ENCODE measurements at places on chromosomes 4 and X.

- no peak for DNase-seq
Measured at GRCh38 chrX:110667706-110668105, 127.9 kb downstream of the CHRDL1 start.

DNA sequence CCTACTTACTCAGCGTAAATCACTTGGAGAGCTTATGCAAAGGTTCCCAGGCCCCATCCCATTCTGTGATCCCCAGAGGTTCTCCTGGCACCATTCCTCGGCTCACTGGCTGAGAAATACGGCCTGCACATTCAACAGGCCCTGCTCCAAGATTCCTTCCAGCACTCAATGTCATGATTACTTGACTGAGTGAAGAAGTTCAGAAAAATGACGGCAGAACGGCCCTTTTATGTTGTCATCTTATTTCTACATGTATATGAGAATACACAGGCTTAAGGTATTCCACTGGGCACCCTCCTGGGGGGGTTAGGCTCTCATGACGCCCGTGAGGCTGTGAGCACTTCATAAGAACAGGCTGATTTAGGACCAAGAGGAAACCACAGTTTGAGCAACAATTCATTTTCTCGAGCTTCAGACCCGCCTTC lies 190.6 kb downstream of the NSUN7 start:
- no peak for DNase-seq

GRCh38 chr4:99507762-99508161 lies 3.1 kb upstream of the C4orf17 start:
- no peak for DNase-seq

DNA sequence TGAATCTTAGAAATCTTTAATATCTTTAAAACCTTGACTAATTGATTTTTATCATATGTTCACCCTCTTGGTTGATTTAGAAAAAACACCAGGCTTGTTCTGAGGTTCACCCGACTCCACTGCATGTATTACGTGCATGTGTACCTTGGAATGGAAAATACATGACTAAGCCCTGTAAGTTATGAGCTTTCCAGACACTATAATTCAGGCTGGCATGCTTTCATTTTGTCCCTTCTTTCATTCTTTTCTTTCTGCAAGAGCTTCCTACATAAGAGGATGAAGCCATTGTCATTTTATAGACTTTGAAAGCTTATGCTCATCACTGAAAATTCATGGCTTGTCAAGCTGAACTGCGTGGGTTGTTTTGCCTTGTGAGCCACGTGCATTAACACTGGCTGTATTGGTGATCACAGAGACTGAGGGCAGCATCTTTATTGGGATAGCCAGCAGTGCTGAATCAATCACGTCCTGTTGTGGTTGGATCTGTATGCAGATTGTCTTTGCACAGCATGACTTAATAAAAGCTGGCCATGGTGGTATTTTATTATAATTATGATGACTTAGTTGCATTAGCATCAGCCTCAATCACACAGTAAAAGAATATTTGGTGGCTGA lies 141.9 kb downstream of the SLIT2 start:
- DNase-seq, result no peak

- DNase-seq, result no peak
Measured at GRCh38 chr4:99734583-99735322, 77.1 kb upstream of the C4orf54 start.

DNA sequence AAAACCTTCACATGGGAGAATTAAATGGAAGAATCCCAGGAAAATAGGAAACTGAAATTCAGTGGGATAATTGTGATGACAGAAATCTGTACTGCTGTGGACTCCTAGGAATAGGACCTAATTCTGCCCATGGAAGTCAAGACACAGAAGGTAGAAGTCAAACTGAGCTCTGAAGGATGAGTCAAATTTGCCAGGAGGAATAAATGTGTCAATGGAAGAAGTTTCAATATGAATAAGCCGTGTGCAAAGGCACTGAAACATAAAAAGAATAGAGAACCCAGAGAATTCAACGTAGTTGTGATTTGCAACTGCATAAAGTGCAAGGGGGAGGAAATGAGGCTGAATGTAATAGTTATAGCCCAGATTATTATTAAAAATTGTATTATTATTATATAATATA lies 11.6 kb downstream of the ENAM start:
- DNase-seq, result no peak

GRCh38 chr4:181150191-181150590 lies 1093.0 kb upstream of the TENM3 start:
- DNase-seq, result no peak

DNA sequence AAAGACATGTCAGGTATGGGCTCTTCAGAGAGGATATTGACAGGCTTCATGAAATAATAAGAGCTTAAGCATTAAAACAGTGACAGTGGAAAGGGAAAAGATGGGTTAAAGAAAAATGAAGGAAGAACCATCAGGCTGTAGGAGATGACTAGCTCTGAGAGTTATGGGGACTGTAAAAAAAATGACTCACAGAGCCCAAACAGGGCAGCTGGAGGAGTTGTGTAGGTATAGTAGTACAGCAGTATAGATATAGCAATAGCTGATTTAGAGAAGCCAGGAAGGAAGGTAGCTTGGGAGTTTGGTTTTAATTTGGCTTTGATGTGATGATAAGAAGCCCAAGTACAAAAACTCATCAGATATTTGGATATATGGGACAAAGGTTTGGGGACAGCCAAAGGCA lies 66.6 kb downstream of the FREM3 start:
- DNase-seq, result no peak

DNA sequence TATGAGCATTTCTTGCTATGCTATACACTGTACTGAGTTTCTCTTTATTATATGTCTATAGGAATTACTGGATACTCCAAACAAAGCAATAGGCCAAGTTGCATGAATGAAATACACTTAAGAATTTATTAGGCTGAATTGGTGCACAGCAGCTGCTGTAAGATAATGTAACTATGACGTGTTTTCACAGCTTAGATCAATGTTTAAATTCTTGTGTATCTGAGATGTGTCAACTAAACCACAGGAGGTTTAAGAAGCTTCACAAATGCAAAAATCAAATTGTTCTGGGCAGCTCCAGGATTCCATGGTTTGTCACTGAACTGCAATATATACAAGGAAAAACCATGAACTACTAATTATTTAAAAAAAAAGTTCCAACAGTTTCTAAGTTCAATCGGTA lies 156.7 kb downstream of the MAPK10 start:
- DNase-seq, result no peak

DNA sequence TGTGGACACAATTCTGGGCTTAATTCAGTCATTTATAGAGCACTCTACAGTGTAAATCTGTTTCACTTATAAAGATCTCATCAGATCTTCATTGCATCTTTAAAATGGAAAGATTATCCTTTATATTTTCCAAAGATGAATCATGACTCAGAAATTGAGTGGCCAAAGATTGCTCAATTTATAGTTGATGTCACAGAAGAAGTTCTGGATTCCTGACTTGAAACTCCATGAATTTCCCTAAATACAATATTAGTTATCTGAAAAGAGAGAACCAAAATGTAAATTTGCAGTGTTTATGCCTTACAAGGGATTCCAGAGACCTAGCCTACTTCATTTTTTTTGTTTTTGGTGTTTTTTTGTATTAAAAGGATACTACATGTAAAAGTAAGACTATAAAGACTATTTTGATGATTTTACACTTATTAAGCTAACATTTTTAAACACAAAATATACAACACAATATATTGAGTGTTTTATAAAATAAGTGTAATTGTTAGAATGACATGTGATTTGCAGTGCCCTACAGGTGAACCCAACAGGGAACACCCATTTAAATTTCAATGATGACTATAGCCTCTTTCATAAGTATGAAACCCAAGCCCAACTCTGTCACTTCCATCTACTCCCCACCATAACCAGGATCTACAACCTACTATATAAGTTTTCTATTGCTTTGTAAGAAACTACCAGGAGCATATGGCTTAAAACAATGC lies 183.5 kb downstream of the PCDH7 start:
- DNase-seq, result no peak

GRCh38 chr4:21979196-21979595 lies 30.6 kb upstream of the KCNIP4 start:
- DNase-seq, result no peak

DNA sequence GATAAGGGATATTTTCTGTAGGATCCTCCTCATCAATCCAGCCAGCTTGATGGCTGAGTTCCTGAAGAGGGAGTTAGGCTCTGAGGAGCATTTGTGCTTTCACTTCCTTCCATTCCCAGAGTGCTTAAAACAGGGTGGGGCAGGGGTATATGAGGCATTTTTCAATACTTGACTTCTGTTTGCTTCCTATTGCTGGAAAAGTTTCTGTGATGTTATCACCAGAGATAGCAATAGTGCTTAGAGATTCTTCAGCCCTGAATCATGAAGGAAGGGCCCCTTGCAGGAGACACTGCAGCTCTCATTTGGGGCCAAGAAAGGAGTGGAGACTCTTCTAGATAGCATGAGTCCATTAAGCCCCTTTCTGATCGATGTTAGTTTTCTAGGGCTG lies 166.7 kb upstream of the RPS6KA3 start:
- DNase-seq, result no peak

DNA sequence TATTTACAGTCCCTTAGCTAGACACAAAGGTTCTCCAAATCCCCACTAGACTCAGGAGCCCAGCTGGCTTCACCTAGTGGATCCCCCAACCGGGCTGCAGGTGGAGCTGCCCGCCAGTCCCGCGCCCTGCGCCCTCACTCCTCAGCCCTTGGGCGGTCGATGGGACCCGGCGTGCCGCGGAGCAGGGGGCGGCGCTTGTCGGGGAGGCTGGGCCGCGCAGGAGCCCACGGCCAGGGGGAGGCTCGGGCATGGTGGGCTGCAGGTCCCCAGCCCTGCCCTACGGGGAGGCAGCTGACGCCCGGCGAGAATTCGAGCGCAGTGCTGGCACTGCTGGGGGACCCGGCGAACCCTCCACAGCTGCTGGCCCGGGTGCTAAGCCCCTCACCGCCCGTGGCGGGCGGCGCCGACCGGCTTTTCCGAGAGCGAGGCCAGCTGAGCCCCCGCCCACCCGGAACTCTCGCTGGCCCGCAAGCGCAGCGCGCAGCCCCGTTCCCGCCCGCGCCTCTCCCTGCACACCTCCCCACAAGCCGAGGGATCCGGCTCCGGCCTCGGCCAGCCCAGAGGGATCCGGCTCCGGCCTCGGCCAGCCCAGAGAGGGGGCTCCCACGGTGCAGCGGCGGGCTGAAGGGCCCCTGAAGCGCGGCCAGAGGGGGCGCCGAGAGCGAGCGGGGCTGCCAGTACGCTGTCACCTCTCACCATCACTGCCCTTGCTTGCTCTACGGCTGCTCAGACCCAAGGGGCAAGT lies 39.4 kb downstream of the WFS1 start:
- no peak for DNase-seq
